Stomach (tissue), 19 donors: ENCODE measurements at places on chromosomes 7 and 10. TPM values are rescaled to one million over a fixed set of nuclear protein-coding genes. Genes with fewer than 3 reads are reported as not detected.

TDRD1 gene
- 0.05 TPM for polyA plus RNA-seq

RNF32 gene
- polyA plus RNA-seq: 2.6 TPM

CALML3 gene
- polyA plus RNA-seq: 64.6 TPM

HECTD2 gene
- 2.1 TPM for polyA plus RNA-seq

TSPAN33 gene
- 5.4 TPM for polyA plus RNA-seq

TRRAP gene
- polyA plus RNA-seq: 6.0 TPM

WBP1L gene
- polyA plus RNA-seq: 25.4 TPM

THSD7A gene
- polyA plus RNA-seq: 0.28 TPM
